ENCODE measurements at places on chromosomes 12 and 14.

GRCh38 chr12:112252184-112252583 lies 126.8 kb downstream of the TRAFD1 start:
- DNase-seq: no peak

GRCh38 chr14:86299994-86300393 lies 770.0 kb downstream of the FLRT2 start:
- DNase-seq: no peak

GRCh38 chr12:120886199-120887018 lies 17.7 kb downstream of the SPPL3 start:
- peak; percentile 1 for DNase-seq

GRCh38 chr12:54292931-54293241 lies 7.9 kb downstream of the NFE2 start:
- no peak for DNase-seq

DNA sequence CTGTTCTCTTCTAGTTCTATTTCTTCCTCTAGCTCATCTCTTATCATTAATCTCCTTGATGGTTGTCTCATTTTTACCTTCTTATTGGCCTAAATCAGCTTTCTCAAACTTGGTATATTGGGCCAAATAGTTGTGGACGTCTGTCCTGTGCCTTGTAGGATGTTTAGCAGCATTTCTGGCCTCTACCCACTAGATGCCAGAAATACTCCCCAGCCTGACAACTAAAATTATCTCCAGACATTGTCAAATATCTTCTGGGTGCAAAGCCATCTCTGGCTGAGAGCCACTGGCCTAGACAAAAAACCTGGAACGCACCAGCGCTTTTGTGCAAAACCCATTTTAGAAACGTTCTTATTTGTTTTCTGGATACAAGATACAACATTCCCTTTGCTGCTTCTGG lies 38.8 kb upstream of the LRRC10 start:
- no peak for DNase-seq

- DNase-seq: no peak
These were observed at the start of gene IGFBP6 for GRCh38 chr12:53097564-53098353. IGFBP6 (plus strand) TSS chr12:53097667; CDS start chr12:53097718, 51 bp downstream.

DNA sequence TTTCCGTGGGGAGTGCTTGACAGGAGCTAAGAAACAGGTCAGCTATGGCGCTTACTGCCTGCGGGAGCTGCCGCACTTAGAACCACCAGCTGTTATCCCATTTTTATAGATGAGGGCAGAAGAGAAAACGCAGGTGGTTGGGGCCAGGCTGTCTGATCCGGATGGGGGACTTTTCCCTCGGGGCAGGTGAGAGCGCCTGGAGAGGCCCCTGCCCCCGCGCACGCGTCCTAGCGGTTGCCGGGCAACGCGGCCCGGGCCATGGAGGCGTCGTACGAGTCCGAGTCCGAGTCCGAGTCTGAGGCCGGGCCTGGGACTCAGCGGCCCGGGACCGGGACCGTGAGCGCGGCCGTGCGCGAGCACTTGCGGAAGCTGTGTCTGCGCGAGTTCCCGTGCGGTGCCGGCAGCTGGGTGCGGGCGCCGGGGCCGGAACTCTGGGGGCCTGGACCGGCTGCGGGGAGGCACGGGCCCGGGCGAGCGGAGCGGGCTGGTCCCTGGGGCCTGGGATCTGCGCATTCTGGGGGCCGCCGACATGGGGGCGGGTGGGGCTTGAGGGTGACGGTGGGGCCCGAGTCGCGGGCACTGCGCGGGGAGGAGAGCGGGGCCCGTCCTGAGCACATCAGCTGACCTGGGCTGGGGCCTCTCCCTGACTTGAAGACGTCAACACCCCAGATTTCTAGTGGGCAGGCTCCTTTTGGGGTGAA lies at the start of gene LRRC43:
TSS of gene LRRC43 (plus strand) at position 237 of the 701 bp plus-strand sequence. CDS start at position 259, 22 bp downstream.
- DNase-seq: no peak

DNA sequence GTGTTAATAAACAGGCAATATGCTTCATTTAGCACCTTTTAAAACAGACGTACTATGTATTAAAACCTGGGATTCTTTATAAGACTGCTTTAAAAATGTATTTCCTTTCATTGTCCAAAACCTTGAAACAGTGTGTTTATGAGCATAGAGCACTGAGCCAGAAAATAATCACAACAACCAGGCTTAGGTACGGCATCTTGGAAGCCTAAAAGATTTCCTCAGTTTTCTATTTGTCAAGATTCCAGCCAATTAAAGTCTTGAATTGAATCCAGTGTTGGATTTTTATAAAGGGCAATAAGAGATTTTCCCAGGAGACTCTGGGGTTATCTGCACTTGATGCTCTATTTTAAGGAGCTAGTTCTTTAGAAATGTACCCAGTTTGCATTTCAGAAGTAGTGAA lies 80.3 kb downstream of the GRIP1 start:
- DNase-seq: no peak

DNA sequence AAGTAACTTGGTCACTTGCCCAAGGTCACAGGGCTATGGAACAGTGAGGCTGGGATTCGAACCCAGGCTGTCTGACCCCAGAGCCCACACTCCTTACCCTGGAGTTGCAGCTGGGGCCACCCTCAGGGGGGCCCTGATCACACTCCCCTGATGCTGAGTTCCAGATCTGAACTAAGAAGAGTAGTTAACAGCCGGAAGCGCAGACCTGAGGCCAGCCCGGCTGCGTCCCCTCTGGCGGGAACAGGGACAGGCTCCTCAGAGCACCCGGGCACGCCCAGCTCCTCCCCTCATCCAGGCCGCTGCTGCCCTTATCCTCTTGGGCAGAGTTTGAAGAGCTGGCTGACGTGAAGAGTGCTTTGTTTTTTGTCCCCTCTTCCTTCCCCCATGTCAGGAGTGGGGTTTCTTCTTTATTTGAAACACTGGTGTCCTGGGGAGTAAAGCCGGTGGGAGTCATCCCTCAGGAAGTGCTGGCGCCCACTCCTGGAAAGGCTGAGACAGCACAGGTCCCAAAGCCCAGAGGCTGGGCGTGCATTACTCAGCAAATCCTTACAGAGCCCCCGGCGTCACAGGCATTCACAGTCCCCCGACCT lies 8.7 kb downstream of the PHB2 start:
- peak; percentile 37 for DNase-seq

GRCh38 chr12:94225506-94225905 lies 77.1 kb downstream of the PLXNC1 start:
- DNase-seq: no peak

- peak; percentile 26 for DNase-seq
These were observed 18.1 kb downstream of the RFC5 start for GRCh38 chr12:118034429-118035189.

GRCh38 chr12:110301065-110301806 lies 20.2 kb downstream of the ATP2A2 start:
- no peak for DNase-seq

- DNase-seq: no peak
These were observed 46.6 kb upstream of the PAPOLA start for GRCh38 chr14:96455588-96455987.

All from skin of body (tissue), 3 donors.